ENCODE measurements at places on chromosomes 5 and 9. TPM values are rescaled to one million over a fixed set of nuclear protein-coding genes. Genes with fewer than 3 reads are reported as not detected.

DNA sequence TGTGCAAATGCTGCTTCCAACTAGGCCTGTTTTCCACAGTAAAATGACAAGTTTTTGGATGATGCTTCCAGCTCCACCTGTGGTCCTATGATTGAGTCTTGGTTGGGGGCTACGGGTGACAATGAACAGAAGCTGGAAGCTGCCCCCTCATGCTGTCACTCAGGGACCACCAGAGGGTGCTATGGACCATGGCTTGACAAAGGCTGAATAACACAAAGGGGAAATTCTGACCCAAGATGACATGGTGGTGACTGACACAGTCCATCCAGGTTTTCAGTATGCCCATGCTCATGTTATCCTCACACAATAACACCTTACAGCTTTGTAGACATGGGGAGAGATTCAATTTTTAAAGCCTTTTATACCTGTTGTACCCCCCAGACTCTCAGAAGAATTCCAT, 23.9 kb upstream of the SAP30L start:
- DNase-seq: peak; percentile 54

DNA sequence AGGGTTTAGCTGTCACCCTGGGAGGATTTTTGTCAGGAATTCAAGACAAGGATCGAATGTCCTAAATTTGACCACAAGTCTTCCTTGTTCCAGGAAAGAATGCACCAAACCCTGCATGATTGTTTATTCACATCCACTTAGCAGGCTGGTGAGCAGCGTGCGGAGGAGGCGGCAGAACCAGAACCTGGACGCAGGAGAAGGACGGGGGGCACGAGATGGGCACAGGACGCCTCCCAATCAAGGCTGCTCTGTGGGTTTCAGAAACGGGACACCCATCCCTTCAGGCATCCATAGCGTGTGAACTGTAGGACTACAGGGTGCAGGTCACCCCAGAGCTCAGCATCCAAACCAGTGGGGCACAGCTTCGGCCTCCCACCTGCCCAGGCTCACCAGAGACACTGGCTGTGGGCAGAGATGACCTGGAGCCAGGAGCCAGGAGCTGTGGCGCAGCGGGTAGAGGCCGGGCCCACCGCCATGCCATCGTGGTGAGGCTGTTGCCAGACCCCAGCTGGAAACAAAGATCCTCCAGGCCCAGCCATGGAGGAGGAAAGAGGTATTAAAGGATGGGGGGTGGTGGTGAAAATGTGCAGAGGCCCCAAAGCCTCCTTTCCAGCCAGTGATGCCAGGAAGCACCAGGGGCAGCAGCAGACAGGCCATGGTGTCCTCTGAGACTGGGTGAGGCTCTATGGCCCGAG, 32.3 kb upstream of the ADAMTS2 start:
- no peak for DNase-seq

GRCh38 chr5:66929995-66930394, 266.6 kb downstream of the CD180 start:
- DNase-seq: no peak

GRCh38 chr5:73030995-73031394, 75.2 kb downstream of the FCHO2 start:
- DNase-seq: no peak

GRCh38 chr5:140116716-140117115, 2.8 kb downstream of the PURA start:
- peak; percentile 15 for DNase-seq

GRCh38 chr5:36054647-36055046, 12.0 kb downstream of the UGT3A2 start:
- DNase-seq: no peak

DNA sequence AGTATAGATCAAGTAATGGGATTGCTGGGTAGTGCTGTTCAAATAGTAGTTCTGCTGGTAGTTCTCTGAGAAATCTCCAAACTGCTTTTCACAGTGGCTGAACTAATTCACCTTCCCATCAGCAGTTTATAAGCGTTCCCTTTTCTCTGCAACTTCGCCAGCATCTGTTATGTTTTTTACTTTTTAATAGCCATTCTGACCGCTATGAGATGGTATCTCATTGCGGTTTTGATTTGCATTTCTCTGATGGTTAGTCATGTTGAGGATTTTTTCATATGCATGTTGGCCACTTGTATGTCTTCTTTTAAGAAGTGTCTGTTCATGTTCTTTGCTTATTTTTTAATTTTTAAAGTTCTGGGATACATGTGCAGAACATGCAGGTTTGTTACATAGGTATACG, 279.2 kb upstream of the NREP start:
- no peak for DNase-seq

Gene ELP1
- 39.2 TPM for total RNA-seq

Gene PPIC
- 20.1 TPM for total RNA-seq

Measured in SK-MEL-5 (cell line).